ENCODE measurements at places on chromosomes 2 and 18.

- no peak for DNase-seq
These were observed 130.1 kb downstream of the ZNF804A start for GRCh38 chr2:184728411-184728810.

DNA sequence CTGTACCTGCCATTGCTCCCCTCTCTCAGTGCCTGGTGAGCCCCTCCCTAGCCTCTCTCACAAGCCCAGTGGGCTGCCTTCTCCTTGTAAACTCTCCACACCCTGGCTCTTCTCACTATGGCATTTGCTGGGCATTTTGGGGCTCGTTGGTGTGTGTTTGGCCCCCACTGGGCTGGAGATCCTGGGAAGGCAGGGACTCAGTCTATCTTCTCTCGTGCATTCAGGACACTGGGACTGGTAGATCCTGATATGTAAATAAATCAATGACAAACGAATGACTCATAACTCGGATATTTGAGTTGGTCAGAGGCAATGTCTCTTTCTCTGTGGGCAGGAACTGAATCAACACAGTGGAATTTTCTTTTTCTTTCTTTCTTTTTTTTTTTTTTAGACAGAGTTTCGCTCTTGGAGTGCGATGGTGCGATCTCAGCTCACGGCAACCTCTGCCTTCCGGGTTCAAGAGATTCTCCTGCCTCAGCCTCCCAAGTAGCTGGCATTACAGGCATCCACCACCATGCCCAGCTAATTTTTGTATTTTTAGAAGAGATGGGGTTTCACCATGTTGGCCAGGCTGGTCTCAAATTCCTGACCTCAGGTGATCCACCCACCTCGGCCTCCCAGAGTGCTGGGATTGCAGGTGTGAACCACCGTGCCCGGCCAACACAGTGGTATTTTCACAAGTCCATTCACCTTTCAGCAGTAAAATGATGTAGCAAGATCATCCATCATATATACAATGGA, 144.6 kb upstream of the SPRED2 start:
- DNase-seq: no peak

GRCh38 chr18:68148863-68149262, 566.0 kb downstream of the TMX3 start:
- DNase-seq: no peak

GRCh38 chr2:178277741-178278197, 83.5 kb downstream of the OSBPL6 start:
- DNase-seq: no peak

DNA sequence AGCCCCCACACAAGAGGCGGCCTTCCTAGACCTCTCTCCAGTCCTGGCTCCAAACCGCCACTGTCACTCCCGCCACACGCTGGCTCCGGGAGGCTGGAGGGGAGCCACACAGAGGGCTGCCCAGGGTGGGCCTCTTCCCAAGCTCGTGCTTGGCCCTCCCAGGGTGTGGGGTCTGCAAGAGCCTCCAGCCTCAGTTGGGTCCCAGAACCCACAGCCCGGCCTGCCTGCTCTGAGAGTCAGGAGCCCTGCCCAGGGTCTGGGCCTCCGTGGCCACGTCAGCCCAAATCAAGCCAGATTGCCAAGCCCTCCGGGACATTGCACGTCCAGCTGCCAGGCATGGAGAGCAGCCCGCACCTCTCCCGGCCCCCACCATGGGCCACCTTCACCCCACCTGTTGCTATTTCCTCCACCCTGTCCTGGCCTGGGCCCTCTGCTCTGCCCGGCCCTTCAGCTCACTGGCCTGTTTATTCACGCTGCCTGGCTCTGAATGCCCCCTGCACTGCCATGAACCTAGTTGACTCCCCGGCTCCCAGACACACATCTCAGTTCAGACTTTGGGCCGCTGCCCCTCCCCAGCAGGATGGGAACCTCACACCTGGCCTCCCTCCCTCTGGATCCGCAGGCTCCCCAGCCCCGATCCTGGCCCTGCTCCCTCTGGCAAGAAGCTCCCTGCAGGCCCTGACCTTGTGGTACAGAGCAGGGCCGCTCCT, 61.0 kb downstream of the BIN1 start:
- no peak for DNase-seq
